Hepatocyte (in vitro differentiated cells): ENCODE measurements at places on chromosomes 4 and X.

DNA sequence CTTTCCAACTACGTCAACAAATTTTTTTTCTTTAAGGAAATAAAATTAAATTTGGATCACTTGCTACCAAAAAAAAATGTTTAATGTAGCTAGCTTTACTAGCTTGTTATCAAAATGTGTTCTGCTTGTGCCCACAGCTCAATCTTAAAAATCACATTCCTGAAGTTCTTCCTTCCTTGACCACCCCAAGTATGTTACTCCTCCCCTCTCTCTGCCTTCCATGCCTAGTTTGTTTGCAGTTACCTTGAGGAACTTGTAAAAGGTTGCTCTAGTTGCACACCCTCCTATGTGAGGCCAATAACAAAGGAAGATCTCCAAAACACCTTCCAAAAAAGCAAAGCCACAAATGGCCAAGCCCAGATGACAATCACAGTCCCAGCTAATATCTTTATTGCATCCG is 19.6 kb upstream of the TMEM184C start:
- DNase-seq = no peak

DNA sequence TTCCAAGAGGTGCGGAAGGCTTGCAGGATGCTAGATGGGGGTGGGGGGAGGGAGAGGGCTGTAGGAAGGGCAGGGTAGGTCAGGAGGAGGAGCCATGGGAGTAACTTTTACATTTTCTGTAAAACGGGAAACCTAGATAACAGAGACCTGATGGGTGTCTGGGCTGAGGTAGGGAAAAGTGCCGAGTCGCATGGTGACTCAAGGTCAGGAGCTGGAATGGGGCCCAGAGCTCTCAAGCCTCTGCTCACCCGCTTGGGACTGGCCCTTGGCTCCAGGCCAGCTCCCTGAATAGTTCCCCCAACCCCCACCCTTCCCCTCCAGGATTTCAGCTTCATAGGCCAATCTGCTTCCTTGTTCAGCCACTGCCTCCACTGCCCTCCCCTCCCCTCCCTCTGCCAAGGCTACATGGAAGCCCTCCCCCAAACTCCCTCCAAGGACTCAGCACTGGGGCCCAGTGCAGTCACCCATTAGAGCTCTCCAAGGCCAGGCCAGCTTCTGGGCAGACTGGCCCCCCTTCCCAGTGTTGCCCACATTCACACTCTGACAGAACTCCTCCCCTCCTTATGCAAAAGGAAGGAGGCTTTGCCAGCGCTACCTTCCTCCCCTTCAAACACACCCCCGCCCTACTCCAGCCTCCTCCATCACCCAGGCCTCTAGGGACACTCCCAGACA is 43.6 kb downstream of the TSC22D3 start:
- peak; percentile 93 for DNase-seq

DNA sequence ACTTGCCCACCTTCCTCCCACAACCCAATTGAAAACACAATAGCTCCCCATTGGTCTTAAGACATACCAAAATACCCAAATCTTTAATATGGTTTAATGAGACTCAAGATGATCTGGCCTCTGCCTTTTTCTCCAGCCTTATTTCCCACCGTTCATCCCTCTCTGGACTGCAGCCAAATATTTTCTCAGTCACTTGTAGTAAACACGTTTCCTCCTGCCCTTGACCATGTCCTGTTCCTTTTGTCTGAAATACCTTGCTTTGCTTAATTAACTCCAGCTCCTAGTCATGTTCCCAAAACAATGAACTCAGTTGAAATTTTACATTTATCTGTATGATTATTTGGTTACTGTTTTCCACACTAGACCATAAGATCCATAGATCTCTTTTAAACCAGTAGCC is 8.4 kb upstream of the NUP54 start:
- DNase-seq = no peak

GRCh38 chr4:155582971-155583437 is 83.6 kb upstream of the GUCY1A1 start:
- DNase-seq = no peak

DNA sequence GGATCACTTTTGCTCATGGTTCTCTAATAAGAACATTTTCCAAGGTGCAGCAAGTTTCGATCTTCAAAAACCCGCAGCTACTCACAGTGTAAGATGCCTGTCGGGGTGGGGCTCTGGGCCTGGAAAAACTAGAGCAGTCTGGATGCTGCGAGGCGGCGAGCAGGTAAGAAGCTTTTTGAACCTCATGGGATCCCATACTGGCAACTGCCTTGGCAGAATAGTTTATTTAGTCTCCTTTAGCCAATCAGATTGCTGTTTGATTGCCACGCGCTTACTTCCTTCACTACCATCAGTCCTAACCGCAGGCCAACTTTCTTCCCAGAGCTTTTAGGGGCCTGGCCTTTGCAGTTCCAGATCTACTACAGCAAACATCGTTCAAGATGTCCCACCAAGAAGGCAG is 61.3 kb upstream of the MAGEB10 start:
- DNase-seq = no peak
